ENCODE measurements at places on chromosomes 11 and 22. TPM values are rescaled to one million over a fixed set of nuclear protein-coding genes. Genes with fewer than 3 reads are reported as not detected.

C11orf42 gene
- not detected for total RNA-seq

MIAT gene
- total RNA-seq: 0.22 TPM

SERPING1 gene
- 0.80 TPM for total RNA-seq

RHBDD3 gene
- total RNA-seq: 27.1 TPM

Data from A549 treated with AZD2906 at 1 μM for 4 hours (cell line).